ENCODE measurements at places on chromosomes 13 and 19. TPM values are rescaled to one million over a fixed set of nuclear protein-coding genes. Genes with fewer than 3 reads are reported as not detected.

- peak overlapping the region; percentile 56 for H3K4me3 ChIP-seq
- peaks cover 9% of the 10 kb centered on the region for H3K4me1 ChIP-seq
- peak overlapping the region; percentile 63 for H3K27ac ChIP-seq
- H3K27me3 ChIP-seq: peaks cover 5% of the 10 kb centered on the region
Observed at GRCh38 chr19:50725218-50725910, 2.2 kb downstream of the CLEC11A start.

GRCh38 chr19:1206150-1206863, 729 bp downstream of the STK11 start:
- H3K27ac ChIP-seq: peak overlapping the region; percentile 81
- H3K4me3 ChIP-seq: peak overlapping the region; percentile 90
- peaks cover 49% of the 10 kb centered on the region for H3K4me1 ChIP-seq
- H3K27me3 ChIP-seq: no peaks in the 10 kb centered on the region
- H3K36me3 ChIP-seq: no peaks in the 10 kb centered on the region
- DNase-seq: no peak

GRCh38 chr19:48926909-48927308, 6.6 kb upstream of the DHDH start:
- no peaks in the 10 kb centered on the region for H3K27me3 ChIP-seq
- no peak overlapping the region for H3K4me3 ChIP-seq
- no peak for DNase-seq
- H3K36me3 ChIP-seq: peaks cover 5% of the 10 kb centered on the region
- no peak overlapping the region for H3K27ac ChIP-seq
- no peaks in the 10 kb centered on the region for H3K4me1 ChIP-seq

DNA sequence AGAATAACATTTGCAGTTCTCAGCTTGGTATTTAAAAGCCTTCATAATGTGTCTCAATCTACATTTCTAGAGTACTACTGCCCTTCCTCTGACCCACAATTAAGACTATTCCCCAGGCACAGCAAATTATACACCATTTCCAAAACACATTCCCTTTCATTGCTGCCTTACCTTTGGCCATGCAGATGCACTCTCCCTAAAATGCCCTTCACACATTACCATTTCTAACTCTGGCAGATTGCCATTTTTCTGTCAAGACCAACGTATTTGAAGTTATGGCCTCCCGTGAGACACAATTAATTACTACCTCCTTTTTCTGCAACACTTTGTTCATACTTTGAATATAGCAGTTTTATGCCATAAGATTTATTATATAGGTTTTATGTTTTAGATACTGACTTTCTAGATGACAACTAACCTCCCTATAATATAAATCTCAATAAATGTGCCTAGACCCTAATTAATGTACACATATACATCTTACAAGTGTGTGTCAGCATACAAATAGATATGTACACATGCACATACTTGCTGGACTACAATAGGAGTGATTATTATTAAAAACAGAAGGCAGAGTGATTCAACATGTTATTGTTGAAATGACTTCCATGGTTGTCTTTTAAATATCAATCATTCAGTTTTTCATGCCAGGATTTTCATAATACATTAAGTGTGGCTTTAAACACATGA, 2902.5 kb downstream of the PCDH9 start:
- H3K27ac ChIP-seq: no peak overlapping the region
- no peak for DNase-seq
- H3K27me3 ChIP-seq: no peaks in the 10 kb centered on the region
- H3K4me1 ChIP-seq: no peaks in the 10 kb centered on the region
- no peaks in the 10 kb centered on the region for H3K36me3 ChIP-seq

GRCh38 chr19:52941941-52942385, 18.7 kb upstream of the ZNF888 start:
- H3K27me3 ChIP-seq: no peaks in the 10 kb centered on the region
- H3K27ac ChIP-seq: no peak overlapping the region
- peak overlapping the region; percentile 70 for H3K4me3 ChIP-seq
- peak; percentile 49 for DNase-seq

- no peak overlapping the region for H3K27ac ChIP-seq
- no peak for DNase-seq
- no peaks in the 10 kb centered on the region for H3K4me1 ChIP-seq
- H3K27me3 ChIP-seq: no peaks in the 10 kb centered on the region
- H3K4me3 ChIP-seq: no peak overlapping the region
- H3K36me3 ChIP-seq: peaks cover 10% of the 10 kb centered on the region
Observed at GRCh38 chr13:41587490-41587889, 130.1 kb downstream of the RGCC start.

NCAN gene
- not detected for total RNA-seq

DNA sequence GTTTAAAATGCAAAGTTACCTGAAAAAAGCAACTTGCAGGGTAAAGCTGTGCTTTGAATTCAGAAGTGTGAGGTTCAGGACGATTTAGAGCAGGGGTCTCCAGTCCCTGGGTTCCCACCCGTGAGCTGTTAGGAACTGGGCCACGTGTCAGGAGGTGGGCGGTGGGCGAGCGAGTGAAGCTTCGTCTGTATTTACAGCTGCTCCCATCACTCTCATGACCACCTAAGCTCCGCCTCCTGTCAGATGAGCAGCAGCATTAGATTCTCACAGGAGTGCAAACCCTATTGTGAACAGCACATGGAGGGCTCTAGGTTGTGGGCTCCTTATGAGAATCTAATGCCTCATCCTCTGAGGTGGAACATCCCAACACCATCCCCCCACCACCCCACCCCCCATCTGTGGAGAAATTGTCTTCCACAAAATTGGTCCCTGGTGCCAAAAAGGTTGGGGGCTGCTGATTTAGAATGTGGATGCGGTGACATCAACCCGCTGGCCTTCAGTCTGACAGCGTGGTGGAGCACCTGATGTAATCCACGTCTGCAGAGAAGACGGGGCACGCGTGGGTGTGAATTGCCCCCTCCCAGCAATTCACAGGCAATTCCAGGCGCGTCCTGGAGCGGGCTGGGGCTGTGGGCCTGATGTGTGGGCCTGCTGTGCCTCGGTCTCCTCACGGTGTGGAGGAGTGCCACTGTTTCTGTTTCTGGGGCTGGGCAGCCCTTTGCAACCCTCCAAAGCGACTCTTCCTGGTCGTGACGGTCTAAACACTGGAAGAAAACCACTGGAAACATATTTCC, 214.0 kb upstream of the SOX1 start:
- no peak overlapping the region for H3K4me3 ChIP-seq
- H3K36me3 ChIP-seq: no peaks in the 10 kb centered on the region
- H3K27ac ChIP-seq: no peak overlapping the region
- no peaks in the 10 kb centered on the region for H3K4me1 ChIP-seq
- no peaks in the 10 kb centered on the region for H3K27me3 ChIP-seq

DNA sequence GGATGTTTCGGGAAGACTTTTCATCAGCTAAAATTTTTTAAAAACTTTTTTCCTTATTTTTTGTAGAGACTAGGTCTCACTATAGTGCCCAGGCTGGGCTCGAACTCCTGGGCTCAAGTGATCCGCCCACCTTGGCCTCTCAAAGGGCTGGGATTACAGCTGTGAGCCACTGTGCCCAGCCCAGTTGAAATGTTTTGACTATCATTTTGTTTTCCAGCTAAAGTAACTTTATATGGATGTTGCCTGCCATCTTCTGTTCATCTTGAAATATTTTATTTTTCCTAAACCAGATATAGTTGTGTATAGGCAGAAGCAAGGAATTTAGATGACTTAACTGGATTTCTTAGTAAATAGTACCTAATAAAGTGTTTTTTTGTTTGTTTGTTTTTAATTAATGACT, 7.0 kb downstream of the CAB39L start:
- no peak overlapping the region for H3K27ac ChIP-seq
- H3K36me3 ChIP-seq: peaks cover 3% of the 10 kb centered on the region
- H3K27me3 ChIP-seq: no peaks in the 10 kb centered on the region

- H3K4me1 ChIP-seq: peaks cover 15% of the 10 kb centered on the region
- no peaks in the 10 kb centered on the region for H3K27me3 ChIP-seq
- DNase-seq: no peak
- H3K4me3 ChIP-seq: no peak overlapping the region
Observed at GRCh38 chr19:1090731-1091543, 4.2 kb downstream of the POLR2E start.

ADM5 gene
- 0.84 TPM for total RNA-seq

DNA sequence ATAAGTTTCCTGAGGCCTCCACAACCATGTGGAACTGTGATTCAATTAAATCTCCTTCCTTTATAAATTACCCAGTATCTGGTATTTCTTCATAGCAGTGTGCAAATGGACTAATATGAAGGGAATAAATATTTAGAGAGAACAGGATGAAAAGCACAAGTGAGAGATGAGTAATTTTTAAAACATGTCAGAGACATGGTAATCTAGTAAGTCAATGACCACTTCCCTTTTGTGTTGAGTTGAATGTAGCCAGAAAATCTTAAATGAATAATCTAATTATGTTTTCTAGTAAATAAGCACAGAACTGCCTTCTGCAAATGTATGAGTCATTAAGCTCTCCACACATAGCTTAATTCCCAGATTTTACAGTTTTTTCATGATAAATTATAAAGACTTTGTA, 524.1 kb upstream of the SLITRK5 start:
- no peak for DNase-seq
- H3K27me3 ChIP-seq: no peaks in the 10 kb centered on the region
- H3K27ac ChIP-seq: no peak overlapping the region
- no peaks in the 10 kb centered on the region for H3K4me1 ChIP-seq
- no peak overlapping the region for H3K4me3 ChIP-seq
- no peaks in the 10 kb centered on the region for H3K36me3 ChIP-seq

DNA sequence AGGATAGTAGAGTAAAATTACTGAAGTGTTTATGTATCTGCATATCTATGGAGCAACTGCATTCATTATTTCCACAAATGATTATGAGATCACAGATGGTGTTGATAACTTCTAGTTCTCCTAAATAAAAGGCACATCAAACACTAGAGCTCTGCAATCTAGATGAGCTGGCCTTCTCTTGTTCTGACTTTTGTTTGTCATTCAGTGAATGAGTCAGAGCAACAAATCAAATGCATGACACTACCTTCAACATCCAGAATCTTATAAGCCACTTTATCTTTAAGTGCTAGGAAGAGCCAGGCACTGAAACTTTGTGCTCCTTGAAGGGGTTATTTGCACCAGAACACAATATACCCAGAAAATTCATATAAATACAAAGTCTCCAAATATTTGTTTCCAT, 456.0 kb downstream of the PCDH17 start:
- H3K4me3 ChIP-seq: no peak overlapping the region
- H3K27me3 ChIP-seq: no peaks in the 10 kb centered on the region
- no peaks in the 10 kb centered on the region for H3K36me3 ChIP-seq
- H3K27ac ChIP-seq: no peak overlapping the region
- no peaks in the 10 kb centered on the region for H3K4me1 ChIP-seq

GRCh38 chr19:12000152-12000981, 35.1 kb downstream of the ZNF433 start:
- no peak overlapping the region for H3K27ac ChIP-seq
- H3K27me3 ChIP-seq: no peaks in the 10 kb centered on the region

NKPD1 gene
- not detected for total RNA-seq

RASAL3 gene
- 1.5 TPM for total RNA-seq

GRCh38 chr13:109576331-109576813, 210.0 kb downstream of the IRS2 start:
- no peak overlapping the region for H3K27ac ChIP-seq
- no peak for DNase-seq
- no peaks in the 10 kb centered on the region for H3K27me3 ChIP-seq
- no peaks in the 10 kb centered on the region for H3K36me3 ChIP-seq

PRKCG gene
- not detected for total RNA-seq

DNA sequence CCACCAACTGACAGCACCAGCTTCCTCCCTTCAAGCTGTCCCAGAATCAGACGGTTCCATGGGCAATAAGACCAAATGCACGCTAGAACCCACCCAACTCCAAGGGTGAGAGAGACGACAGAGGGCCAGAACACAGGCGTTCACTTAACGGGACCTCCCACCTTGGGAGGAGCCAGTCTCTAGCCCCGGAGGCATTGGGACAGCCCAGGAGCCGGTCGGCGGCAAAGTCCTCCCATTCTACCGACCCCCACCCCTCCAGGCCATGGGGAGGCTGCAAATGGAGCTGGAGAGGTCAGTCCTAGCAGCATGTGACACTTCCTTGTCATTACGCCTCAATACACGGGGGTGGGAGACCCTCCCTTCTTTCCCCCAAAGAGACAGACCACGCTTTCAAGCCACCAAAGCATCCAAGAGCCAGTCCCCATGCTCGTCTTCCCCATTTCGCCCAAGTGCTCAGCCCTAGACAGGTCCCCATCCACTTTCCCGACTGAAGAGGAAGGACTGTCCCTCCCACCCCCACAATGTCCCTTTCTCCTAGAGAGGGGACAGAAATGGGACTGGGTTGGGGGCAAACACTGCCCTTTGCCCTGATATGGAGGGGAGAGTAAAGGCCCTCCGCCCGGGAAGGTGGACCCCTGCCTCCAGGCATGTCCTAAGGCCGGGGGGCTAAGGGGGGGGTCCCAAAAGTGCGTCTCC, 964 bp downstream of the KHSRP start:
- peak overlapping the region; percentile 94 for H3K4me3 ChIP-seq
- H3K27ac ChIP-seq: no peak overlapping the region
- H3K36me3 ChIP-seq: peaks cover 25% of the 10 kb centered on the region
- DNase-seq: peak; percentile 57
- peaks cover 32% of the 10 kb centered on the region for H3K4me1 ChIP-seq

DNA sequence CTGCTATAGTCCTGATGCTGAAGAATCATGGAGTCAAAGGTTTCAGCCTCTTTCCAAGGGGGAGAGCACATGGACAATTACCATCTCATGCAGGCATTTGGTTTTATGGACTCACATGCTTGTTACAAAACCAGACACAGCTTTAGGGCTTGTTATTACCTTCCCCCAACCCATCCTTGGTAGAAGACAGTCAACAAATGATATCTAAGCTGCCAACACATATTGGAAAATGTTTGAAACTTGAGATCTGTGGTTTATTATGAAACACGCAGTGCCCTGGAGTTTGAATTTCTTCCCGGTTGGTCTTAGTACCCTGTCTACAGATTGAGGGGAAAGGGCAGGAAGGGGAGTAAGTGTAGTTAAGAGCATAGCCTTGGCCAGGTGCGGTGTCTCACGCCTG, 12.5 kb upstream of the CYP2A6 start:
- no peaks in the 10 kb centered on the region for H3K27me3 ChIP-seq
- H3K4me1 ChIP-seq: no peaks in the 10 kb centered on the region
- H3K27ac ChIP-seq: peak overlapping the region; percentile 10
- no peak for DNase-seq
- no peaks in the 10 kb centered on the region for H3K36me3 ChIP-seq
- no peak overlapping the region for H3K4me3 ChIP-seq

GIPC3 gene
- total RNA-seq: 0.23 TPM

DNA sequence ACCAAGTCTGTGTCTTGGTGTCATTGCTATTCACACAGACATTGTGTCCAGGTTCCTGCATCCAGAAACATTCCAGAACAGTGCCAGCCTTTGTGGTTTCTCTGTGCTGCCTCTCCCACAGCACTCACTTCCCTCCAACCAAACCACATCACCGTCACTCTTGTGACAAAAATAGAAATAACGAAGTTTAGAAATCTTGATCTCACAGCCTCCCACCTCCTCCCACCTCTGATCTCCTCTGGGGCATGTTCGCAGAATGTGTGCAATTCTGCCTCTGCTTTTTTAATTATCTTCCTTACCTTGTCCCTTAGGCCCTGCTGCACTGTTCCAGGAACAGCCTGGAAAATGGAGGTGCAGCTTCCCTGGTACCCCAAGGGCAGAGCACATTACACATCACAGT, 8.7 kb upstream of the SERPINE3 start:
- H3K27ac ChIP-seq: no peak overlapping the region
- H3K4me3 ChIP-seq: no peak overlapping the region
- H3K4me1 ChIP-seq: no peaks in the 10 kb centered on the region
- DNase-seq: no peak
